ENCODE measurements at places on chromosomes 1 and 21.
A peak's percentile ranks its signal among the peaks of the same experiment; 100 is the strongest.

DNA sequence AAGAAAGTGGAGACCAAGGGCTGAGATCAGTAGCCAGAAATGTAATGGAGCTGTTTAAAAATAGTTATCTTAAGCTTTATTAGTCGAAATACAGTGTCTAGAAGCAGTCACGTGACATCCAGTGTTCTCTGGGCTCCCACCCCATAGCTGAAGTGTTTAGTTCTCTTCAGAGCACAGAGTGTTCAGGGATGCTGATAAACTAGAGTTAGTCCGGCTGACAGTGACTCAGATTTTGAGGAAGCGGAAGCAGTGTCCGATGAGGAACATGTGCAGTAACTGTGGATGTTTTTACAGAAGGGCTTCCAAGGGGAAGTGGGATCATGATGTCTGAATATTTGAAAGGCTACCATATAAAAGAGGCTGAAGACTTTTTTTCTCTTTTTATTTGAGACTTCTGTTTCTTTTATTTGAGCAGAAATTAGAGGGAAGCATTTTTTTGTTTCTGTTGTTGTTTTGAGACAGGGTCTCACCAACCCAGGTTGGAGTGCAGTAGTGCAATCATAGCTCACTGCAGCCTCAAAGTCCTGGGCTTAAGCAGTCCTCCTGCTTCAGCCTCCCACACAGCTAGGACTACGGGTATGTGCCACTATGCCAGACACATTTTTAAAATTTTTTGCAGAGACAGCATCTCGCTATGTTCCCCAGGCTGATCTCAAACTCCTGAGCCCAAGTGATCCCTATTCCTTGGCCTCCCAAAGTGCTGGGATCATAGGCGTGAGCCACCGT, 124.2 kb downstream of the GALNT2 start:
- no peak for DNase-seq

- peak; percentile 66 for DNase-seq
These were observed 5.4 kb downstream of the TFF3 start for GRCh38 chr21:42309753-42310213.

- DNase-seq = no peak
These were observed 7.4 kb downstream of the CD247 start for GRCh38 chr1:167510881-167511280.

DNA sequence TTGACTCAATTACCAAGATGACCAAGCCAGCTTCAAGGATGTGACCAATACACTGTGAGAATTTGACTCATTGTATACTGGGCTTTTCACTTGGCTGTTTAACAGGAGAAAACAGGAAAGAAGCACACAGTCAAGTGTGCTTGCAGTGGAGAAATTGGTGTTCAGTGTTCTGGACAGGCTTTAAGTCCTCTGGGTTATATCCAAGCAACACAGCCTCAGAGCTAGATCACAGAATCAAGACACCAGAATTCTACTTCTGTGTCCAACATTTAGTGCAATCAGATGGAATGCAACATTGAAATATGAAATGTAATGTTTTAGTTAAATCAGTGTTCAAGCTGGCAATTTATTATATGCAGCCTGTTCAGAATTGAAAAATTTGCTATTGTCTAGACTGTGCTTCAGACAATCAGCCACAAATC, 694.4 kb downstream of the LTN1 start:
- no peak for DNase-seq

DNA sequence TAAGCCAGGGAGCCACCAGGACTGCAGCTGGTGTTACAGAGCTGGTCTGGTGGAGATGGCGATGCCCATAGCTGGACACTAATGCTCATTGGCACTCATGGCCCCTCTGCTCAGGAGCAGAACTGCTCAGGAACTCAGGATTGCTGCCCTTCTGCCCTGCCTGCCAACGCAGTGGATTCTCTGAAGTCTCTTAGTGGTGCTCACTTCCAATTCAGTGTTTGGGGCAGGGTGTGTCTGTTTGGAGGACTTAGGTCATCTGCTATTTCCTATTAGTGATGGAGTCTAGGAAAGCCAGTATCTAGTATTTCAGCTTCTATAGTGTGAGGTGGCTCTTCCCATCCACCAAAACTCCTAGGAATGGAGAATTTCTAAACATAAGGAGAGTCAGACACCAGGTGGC, 29.1 kb downstream of the S100A10 start:
- DNase-seq = no peak

DNA sequence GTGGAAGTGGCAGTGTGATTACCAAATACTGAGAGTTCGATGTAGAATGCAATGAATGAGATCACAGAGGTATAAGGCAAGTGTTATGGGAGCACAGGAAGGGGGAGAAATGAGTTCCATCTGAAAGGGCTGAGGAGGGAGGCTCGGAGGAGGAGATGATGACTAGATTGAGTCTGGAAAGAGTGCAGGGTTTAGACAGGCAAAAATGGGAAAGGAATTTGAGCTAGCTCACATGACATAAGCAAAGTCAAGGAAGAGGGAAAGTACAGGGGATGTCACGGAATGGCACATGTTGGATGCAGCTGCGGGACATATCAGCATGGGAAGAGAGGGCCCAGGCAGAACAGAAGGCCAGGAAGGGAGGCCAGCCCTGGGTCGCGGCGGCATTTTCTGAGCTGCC, 132.7 kb downstream of the RUNX1 start:
- no peak for DNase-seq

- DNase-seq = no peak
These were observed 4.0 kb upstream of the TNFRSF14 start for GRCh38 chr1:2552189-2552588.

DNA sequence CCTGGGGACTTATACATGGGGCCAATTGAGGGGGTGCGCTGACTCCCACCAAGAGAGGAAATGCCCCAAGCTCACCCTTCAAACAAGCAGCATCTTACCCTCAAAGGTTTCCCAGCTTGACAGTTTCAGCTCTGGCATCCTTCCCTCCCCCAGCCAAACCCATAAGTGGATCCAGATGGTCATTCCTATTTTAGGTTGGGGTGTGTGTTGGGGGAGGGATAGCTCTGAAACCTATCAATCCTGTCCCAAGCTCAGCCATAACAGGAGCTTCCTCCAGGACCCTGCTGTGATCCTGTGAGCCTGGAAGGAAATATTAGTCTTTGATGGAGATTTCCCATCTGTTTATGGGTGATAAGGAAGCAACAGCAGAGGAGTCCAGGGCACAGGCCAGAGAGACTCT, 3.4 kb upstream of the TMEM222 start:
- DNase-seq = no peak

- no peak for DNase-seq
These were observed 261.7 kb downstream of the PCP4 start for GRCh38 chr21:40128891-40129290.

DNA sequence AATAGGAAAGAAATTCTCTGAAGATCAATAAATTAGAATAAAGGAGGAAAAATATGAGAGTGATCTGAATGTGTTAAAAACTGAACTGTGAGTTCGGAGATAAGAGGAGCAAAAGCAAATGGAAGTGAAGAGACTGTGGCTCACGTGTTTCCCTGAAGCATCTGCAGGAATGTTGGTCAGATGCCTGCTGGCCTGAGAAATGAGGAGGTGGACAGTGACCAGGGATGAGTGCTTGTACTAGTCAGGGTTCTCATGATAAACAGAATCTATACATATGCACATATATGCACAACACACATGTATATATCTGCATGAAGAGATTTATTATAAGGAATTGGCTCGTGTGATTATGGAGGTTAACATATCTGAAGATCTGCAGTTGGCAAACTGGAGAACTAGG, 103.4 kb upstream of the TIAM1 start:
- no peak for DNase-seq

GRCh38 chr1:165826565-165827267, 698 bp upstream of the UCK2 start:
- no peak for DNase-seq
